ENCODE measurements at places on chromosomes 4 and X.

DNA sequence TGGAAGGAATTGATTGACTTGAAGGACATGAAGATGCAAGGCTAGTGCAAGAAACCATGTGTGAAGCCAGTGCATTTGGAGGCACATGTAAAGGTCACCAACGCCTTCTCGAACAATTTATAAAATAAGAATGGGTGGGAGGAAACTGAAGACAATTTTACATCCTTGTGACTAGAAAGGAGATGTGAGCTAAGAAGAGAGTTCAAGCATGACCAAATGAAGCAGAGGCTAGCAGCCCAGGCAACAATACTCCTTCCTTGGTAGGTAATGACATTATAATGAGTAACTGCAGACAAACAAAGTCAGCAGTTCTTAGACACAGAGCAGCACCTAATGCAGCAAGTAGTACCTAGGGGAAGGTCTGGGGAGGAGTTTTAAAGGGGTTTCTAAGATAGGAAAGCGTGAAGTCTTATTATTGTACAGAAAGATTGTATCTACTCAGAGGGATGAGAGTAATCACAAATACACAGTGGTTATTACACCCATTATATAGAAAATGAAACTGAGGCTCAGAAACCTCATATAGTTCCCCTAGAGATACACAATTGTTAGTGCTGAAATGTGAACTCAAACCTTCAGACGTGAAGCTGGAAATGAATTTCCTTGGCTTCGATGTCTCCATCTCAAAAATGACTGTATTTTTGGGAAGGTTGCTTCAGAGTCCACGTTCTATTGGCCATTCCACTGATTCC lies 56.1 kb downstream of the ATXN3L start:
- DNase-seq, result no peak

GRCh38 chr4:79598214-79598613 lies 190.2 kb upstream of the GK2 start:
- DNase-seq, result no peak

- no peak for DNase-seq
These were observed 10.5 kb downstream of the RASSF6 start for GRCh38 chr4:73609706-73610105.

DNA sequence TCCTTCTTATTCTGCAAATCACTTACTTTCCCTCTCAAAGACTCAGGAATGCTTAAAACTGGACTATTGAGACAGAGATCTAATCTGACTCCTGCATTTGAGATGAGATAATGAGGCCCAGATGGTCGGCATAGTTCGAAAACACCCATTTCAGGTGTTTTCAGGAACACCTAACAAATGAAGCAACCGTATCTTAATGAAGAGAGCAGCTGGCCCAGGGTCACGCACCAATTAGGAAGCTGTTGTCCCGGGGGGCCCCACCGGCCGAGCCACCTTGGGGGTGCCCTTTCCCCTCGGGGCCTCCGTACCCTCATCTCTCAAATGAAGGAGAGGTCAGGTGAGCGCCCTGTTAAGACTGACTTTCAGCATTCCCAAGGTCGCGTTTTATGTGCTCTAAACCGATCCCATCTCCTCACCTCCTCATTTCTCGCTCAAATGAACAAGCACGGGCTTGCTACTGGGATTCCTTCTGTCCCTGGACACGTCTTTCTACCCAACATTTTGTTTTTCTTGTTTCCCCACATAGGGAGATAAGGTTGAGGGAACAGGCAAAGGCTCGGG lies 824 bp downstream of the LRPAP1 start:
- DNase-seq, result no peak

GRCh38 chr4:156800463-156800862 lies 171.1 kb downstream of the PDGFC start:
- DNase-seq, result no peak

DNA sequence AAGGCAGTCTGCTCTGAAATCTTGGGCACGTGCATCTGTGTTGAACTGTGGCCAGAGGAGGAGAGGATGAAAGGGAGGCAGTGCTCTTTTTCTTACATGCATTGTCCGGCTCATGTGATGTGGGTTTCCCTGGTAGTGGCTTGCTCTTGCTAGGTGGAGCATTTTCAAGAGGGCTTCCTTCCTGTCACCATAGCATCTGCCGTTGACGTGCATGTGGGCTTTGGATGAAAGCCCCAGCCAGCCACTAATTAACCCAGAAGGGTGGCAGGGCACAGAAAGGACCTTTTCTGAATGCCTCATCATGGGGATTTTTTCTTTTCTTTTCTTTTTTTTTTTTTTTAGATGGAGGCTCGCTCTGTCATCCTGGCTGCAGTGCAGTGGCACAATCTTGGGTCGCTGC lies 121.3 kb downstream of the GPR143 start:
- no peak for DNase-seq

- DNase-seq, result no peak
These were observed 25.9 kb upstream of the FGFR3 start for GRCh38 chr4:1767061-1767769.

GRCh38 chrX:115363372-115363771 lies 73.9 kb downstream of the LUZP4 start:
- DNase-seq, result no peak

DNA sequence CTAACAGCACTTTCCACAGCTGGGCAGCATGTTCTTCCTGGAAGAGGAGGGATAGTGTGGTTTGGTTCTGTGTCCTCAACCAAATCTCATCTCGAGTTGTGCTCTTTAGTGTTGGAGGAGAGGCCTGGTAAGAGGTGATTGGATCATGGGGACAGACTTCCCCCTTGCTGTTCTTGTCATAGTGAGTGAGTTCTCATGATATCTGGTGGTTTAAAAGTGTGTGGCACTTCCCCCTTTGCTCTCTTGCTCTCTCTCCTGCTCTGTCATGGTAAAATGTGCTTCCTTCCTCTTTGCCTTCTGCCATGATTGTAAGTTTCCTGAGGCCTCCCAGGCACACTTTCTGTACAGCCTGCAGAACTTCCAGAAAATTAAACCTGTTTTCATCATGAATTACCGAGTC lies 133.7 kb upstream of the NDP start:
- DNase-seq, result no peak

DNA sequence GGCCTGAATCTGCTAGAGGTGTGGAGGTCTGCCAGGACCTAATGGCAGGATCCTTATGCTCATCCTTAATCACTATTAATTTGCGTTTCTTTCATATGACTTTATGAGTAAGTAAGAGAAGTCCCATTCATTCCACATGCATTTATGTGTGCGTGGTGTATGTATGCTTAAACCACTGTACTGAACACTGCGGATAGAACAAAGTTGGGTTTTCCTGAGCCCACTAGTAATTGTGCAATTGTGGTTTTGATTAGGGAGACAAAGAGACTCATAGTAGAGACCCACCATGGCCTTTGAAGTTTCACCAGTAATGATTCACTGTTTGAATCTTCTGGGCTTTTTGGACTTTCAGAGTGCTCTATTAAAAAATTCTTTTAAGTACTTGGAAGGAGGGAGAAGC lies 498.5 kb upstream of the DIPK2B start:
- DNase-seq, result no peak

- DNase-seq, result no peak
These were observed 919 bp downstream of the SOWAHD start for GRCh38 chrX:119759248-119759766.

DNA sequence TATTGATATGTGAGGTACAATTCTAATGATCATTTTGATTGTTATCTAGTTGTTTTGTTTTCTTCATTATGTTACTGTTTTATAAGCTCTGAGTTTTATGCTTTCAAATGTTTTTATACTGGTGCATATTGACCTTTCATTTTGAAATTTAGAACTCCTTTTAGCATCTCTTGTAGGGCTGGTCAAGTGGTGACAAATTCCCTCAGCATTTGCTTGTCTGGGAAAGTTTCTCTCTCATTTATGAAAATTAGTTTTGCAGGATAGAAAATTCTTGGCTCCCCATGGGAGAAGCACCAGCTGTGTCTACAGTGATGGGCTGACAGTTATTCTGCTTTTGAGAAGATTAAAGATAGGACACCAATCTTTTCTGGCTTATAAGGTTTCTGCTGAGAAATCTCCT lies 105.3 kb upstream of the SPRY1 start:
- no peak for DNase-seq

DNA sequence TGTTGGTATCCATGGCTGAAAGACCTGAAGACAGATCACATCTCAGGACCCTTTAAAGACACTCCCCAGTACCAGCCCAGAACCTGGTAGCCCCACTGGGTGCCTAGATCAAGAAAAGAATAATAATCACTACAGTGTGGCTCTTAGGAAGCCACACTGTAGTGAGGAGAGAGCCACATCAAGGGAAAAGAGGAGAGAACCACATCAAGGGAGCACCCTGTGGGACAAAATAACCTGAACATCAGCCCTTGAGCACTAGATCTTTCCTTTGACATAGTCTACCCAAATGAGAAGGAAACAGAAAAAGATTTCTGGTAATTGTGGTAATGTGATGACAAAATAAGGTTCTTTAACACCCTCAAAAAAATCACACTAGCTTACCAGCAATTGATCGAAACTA lies 15.3 kb downstream of the RTL3 start:
- DNase-seq, result no peak

GRCh38 chrX:21255032-21255618 lies 119.1 kb upstream of the CNKSR2 start:
- DNase-seq, result no peak

GRCh38 chr4:170202721-170203120 lies 113.0 kb upstream of the AADAT start:
- DNase-seq, result no peak

DNA sequence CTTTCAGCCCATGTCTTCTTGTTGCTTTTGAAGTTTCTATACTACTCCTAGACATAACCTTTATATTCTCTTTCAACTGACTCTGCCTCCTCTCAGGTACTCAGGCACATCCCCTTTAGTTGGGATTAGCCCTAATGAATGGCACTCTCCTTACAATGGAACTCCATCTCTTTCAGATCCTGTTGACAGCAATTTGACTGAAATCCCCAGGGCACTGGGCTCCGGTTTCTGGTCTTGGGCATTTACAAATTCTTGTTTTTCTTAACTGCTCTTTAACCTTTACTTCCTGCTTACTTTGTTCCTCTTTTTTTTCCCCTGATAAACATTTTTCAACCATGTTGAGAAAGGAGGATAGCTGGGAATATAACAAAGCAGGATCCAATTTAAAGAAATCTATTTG lies 68.9 kb downstream of the ENOX2 start:
- DNase-seq, result no peak

GRCh38 chr4:159552979-159553768 lies 450.3 kb downstream of the RAPGEF2 start:
- DNase-seq, result no peak

DNA sequence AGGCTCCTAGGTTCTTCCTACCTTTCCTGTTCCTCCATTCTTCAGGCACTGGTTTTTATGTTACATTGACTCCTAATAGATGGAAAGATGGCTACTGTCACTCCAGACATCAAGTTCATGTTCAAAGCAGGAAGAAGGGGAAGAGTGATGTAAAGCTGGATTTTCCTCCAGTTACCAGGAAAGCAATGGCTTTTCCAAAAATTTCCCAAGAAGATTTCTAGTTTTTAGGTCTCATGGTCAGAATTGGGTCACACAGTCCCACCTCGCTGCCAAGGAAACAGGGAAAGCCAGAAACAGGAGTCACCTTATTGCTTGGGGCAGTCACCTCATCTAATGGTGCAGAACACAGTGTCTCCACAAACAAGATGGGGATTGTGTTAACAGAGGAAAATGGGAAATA lies 21.5 kb downstream of the RXFP1 start:
- no peak for DNase-seq

- no peak for DNase-seq
These were observed 202.0 kb downstream of the APBB2 start for GRCh38 chr4:41012293-41012692.

- DNase-seq, result no peak
These were observed 111.2 kb downstream of the CEP44 start for GRCh38 chr4:174394915-174395314.

- DNase-seq, result no peak
These were observed 5.0 kb downstream of the PITX2 start for GRCh38 chr4:110617646-110618580.

DNA sequence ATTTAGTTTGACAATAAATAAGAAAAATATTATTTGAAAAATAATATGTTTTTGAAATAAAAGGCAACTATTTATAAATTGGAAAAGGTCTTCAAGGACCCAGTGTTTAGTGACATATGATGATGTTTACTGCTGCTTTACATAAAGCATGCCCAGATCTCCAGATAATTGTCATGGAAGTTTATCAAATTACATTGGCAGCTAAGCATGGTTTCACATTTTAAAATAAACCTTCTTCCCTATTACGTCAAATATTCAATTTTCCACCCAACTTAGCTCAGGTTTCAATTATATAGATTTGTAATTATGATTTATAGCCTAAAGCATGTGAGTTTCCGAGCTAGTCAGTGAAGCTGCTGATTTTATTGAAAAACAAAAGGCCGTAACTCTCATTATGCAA lies 417.2 kb downstream of the CFAP47 start:
- no peak for DNase-seq

DNA sequence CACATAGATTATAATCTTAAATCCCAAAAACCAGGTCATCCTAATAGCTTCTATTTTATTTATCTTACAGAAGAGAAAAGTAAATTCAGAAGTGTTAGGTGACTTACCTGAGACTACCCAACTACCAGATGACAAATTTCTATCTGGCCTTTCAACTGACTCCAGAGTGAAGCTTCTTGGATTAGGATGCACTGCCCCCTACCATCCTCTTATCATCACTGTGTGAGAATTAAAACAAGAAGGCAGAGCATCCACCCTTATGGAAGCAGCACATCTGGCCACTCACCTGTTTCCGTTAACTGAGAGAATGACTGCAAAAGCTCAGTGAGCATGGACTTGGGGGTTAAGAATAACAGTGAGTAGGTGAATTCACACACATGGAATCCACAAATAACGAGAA lies 502.6 kb upstream of the TECRL start:
- no peak for DNase-seq

- no peak for DNase-seq
These were observed 47.9 kb downstream of the ARHGAP24 start for GRCh38 chr4:85522836-85523235.

DNA sequence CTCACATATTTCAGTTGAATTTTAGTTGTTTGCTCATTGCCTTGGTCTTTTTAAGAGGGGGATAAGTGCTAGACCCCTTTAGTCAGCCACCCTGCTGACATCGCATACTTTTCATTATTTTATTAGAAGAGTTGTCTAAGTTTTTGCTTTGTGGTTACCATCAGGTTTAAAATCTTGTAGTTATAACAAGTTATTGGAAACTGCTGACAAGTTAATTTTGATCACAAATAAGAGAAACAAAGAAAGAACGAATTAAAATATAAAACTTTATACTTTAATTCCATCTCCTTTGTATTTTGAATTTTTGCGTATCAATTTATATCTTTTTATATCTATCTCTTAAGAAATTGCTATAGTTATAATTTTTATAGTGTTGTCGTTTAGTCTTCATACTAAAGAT lies 679.7 kb downstream of the TECRL start:
- DNase-seq, result no peak

DNA sequence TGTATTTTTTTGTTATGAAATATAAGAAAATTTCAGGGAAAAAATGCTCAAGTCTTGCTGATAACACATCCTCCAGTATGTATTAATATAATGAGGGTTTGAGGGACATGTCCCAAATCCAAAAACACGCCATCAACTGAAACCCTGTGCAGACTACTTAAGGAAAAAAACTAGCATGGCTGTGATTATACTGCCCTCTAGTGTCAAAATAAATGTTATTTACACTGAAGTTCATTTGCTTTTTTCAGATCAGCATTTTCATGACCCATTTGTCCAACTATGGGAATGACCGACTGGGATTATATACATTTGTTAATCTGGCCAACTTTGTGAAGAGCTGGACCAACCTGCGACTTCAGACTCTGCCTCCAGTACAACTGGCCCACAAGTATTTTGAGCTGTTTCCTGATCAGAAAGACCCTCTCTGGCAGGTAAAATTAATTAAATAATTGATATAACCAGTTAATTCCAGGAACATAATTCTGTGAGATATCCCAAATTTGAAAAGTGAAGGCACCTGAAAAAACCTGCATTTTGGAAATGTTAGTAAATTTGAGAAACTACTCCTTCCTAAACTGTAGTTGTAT lies 128.5 kb downstream of the PRSS12 start:
- DNase-seq, result no peak
